Left renal pelvis (tissue), 4 donors: ENCODE measurements at places on chromosomes 12 and 14. TPM values are rescaled to one million over a fixed set of nuclear protein-coding genes. Genes with fewer than 3 reads are reported as not detected.

The ERO1A gene
- polyA plus RNA-seq = 32.6 TPM

The AKAP3 gene
- 1.4 TPM for polyA plus RNA-seq

The PPM1H gene
- 4.1 TPM for polyA plus RNA-seq

The CIROP gene
- polyA plus RNA-seq = not detected

The MMP17 gene
- 3.9 TPM for polyA plus RNA-seq

The IL22 gene
- not detected for polyA plus RNA-seq

The MANSC1 gene
- 35.4 TPM for polyA plus RNA-seq

The SLC6A13 gene
- 47.4 TPM for polyA plus RNA-seq

The KLRB1 gene
- polyA plus RNA-seq = 7.0 TPM

The BRI3BP gene
- 10.8 TPM for polyA plus RNA-seq

The PLEKHH1 gene
- 53.5 TPM for polyA plus RNA-seq

The AKAP5 gene
- polyA plus RNA-seq = 7.2 TPM

The PLBD2 gene
- polyA plus RNA-seq = 23.2 TPM

The FBXO21 gene
- polyA plus RNA-seq = 65.2 TPM

The MGST1 gene
- 41.7 TPM for polyA plus RNA-seq

The TMEM132C gene
- polyA plus RNA-seq = 2.7 TPM

The LAG3 gene
- polyA plus RNA-seq = 6.2 TPM

The AHSA1 gene
- 222 TPM for polyA plus RNA-seq

The COQ5 gene
- 34.8 TPM for polyA plus RNA-seq

The GPR84 gene
- polyA plus RNA-seq = 0.26 TPM

The RIMBP2 gene
- polyA plus RNA-seq = 14.2 TPM

The MORN3 gene
- 1.8 TPM for polyA plus RNA-seq

The CFL2 gene
- polyA plus RNA-seq = 81.3 TPM

The PROX2 gene
- polyA plus RNA-seq = 0.52 TPM

The GUCY2C gene
- 0.32 TPM for polyA plus RNA-seq

The TRIM9 gene
- 1.1 TPM for polyA plus RNA-seq

The PTGDR gene
- 0.49 TPM for polyA plus RNA-seq

The HPD gene
- 4.5 TPM for polyA plus RNA-seq

The GPR68 gene
- 3.2 TPM for polyA plus RNA-seq

The VWF gene
- polyA plus RNA-seq = 18.5 TPM

The SLC25A29 gene
- polyA plus RNA-seq = 48.3 TPM

The GLT1D1 gene
- 2.0 TPM for polyA plus RNA-seq

The TSPAN8 gene
- 2.9 TPM for polyA plus RNA-seq

The ESYT1 gene
- polyA plus RNA-seq = 70.9 TPM

The CLEC14A gene
- 17.0 TPM for polyA plus RNA-seq

The ZNF891 gene
- polyA plus RNA-seq = 4.5 TPM

The PRB2 gene
- polyA plus RNA-seq = not detected

The SMIM41 gene
- not detected for polyA plus RNA-seq

The RAB21 gene
- polyA plus RNA-seq = 58.5 TPM

The SMAGP gene
- polyA plus RNA-seq = 26.2 TPM

The NKX2-8 gene
- polyA plus RNA-seq = not detected

The TAS2R43 gene
- 0.60 TPM for polyA plus RNA-seq
